ENCODE measurements at places on chromosomes 16 and 17.

GRCh38 chr17:75049057-75049456 lies 2.0 kb downstream of the KCTD2 start:
- no peak for DNase-seq

GRCh38 chr16:635573-636205 lies 416 bp downstream of the METTL26 start:
- no peak for DNase-seq

GRCh38 chr17:45376171-45377005 lies 56.3 kb downstream of the ARHGAP27 start:
- no peak for DNase-seq

GRCh38 chr17:39569126-39569525 lies 38.6 kb downstream of the NEUROD2 start:
- no peak for DNase-seq

DNA sequence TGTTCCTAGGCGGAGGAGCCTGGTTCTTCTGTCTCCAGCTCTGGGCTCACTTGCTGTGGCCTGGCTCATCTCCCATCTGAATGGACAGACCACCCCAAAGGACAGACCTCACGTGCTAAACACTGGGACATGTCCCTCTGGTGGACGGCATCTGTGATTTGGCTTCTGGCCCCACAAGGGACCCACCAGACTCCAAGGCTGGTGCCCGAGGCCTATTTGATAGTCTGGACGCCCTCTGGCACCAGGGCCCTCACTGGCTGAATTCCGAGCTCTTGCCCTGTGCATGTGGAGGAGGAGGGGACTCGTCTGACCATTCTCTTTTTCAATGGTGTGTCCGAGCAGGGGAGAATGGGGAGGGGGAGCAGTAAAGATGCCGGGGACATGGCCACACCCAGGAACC lies 62.8 kb upstream of the LGALS9 start:
- no peak for DNase-seq
